ENCODE measurements at places on chromosomes 5 and 9.

- DNase-seq = no peak
These were observed 90.2 kb upstream of the CCDC112 start for GRCh38 chr5:115386657-115387056.

- DNase-seq = no peak
These were observed 56.8 kb downstream of the ADGRV1 start for GRCh38 chr5:90615355-90615754.

- DNase-seq = no peak
These were observed 86.0 kb upstream of the SH3PXD2B start for GRCh38 chr5:172540099-172540870.

- DNase-seq = no peak
These were observed 15.8 kb downstream of the RICTOR start for GRCh38 chr5:39058178-39058921.

GRCh38 chr5:87029951-87030350 lies 237.7 kb upstream of the RASA1 start:
- DNase-seq = no peak

DNA sequence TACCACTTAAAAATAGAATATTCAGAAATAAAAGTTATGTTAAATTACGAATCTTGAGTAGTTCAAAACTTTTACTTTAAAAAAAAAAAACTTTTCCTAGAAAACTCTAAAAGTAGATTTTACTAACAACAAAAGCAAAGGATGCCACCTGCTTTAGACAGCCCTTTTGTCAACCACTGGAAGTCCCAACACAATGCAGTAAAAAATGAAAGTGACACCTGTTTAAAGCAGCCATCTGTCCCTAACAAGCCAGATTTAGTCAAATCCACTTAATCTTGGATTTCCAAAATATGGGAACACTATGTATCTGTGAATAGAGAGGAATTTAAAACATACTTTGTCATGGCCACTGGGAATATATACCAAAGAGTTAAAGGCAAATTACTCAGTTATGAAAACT lies 3.8 kb downstream of the RFX3 start:
- no peak for DNase-seq

GRCh38 chr5:1637639-1638481 lies 114.1 kb upstream of the LPCAT1 start:
- DNase-seq = no peak

GRCh38 chr5:51273021-51273420 lies 110.2 kb upstream of the ISL1 start:
- no peak for DNase-seq

GRCh38 chr9:76475686-76476085 lies 16.7 kb downstream of the GCNT1 start:
- no peak for DNase-seq

DNA sequence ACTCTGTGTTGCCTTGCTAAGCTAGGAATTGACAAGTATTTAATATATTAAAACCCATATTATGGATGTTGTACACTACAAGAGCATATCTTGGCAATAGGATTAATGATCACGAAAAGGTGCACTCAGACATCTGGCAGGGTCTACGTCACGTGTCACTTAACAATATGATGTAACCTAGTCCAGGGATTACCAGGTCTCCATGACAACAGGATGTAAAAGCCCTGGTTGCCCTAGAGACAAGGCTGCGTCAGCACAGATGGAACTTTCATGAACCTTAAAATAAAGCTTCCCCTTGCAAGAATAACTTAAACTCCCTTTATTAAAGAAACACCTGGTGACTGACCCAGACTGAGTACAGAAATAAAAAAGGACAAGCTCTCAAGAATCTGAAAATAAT lies 717.8 kb downstream of the CDH18 start:
- DNase-seq = no peak

DNA sequence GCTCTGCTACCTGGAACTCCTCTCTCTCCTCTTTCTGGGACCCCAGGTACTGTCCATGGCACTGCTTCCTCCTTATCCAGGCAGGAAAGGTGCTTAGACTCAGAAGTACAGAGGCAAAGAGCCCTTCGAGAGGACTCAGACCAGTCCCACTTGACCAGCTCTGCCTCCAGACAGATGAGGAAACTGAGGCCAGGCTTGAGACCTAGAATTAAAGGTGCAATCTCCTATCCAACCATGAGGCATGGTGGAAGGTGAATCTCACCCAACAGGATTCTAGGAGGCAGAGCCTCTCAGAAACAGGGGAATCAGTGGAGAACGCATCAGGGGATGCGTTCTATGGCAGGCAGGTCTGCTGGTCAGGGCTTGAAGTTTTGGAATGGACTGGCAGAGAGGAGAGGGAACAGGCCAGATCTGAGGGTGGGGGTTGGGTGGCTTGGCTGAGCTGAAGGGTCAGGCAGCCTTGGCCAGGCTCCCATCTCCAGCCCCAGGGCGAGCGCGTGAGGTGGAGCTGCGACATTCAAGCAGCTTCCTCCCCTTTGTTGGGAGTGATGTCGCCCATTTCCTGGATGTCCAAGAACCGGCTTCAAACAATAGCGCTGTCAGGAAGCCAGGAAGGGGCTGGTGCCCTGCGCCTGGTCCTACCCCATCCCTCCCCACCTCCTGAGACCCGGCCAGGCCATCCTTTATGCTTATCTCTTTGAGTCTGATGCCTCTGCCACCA lies 26.2 kb downstream of the NDUFA8 start:
- no peak for DNase-seq

DNA sequence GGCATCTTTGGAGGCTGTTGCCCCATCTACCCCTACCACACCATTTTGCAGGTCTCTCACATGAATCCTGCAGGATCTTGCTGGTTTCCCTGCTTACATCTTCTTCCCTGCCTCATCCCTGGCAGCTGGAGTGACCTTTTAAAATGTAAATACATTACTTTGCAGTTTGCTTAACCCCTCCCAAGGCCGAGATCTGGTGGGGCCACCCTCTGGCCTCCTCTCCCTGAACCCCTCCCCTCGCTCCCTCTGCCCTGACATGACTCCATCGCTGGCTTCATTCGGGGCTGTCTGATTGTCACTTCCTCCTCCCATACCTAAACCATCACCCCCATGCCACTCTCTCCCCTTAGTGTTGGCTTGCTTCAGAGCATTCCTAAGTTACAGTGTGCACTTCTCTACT lies 12.6 kb upstream of the PALM2AKAP2 start:
- DNase-seq = no peak

- no peak for DNase-seq
These were observed 99.8 kb downstream of the ZDHHC21 start for GRCh38 chr9:14593406-14593805.

DNA sequence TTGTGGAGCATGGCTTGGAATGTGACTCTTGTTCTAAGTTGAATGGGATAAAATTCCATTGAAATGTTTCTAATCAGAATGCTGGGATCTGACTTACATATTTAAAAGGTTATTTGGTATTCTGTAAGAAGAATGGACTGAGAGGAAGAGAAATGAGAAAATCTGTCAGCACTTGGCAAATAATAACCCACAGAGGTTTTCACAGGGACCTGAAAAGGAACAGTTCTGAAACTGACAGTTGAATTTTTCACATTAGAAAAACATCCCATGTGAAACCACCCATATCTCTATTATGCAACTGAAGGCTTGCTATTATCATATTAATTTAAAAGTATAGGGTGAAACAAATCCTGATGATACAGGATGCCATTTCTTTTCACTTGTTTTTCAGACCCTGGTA lies 302.7 kb downstream of the EPB41L4A start:
- no peak for DNase-seq

- DNase-seq = no peak
These were observed 310.9 kb downstream of the BNC2 start for GRCh38 chr9:16559418-16560188.

DNA sequence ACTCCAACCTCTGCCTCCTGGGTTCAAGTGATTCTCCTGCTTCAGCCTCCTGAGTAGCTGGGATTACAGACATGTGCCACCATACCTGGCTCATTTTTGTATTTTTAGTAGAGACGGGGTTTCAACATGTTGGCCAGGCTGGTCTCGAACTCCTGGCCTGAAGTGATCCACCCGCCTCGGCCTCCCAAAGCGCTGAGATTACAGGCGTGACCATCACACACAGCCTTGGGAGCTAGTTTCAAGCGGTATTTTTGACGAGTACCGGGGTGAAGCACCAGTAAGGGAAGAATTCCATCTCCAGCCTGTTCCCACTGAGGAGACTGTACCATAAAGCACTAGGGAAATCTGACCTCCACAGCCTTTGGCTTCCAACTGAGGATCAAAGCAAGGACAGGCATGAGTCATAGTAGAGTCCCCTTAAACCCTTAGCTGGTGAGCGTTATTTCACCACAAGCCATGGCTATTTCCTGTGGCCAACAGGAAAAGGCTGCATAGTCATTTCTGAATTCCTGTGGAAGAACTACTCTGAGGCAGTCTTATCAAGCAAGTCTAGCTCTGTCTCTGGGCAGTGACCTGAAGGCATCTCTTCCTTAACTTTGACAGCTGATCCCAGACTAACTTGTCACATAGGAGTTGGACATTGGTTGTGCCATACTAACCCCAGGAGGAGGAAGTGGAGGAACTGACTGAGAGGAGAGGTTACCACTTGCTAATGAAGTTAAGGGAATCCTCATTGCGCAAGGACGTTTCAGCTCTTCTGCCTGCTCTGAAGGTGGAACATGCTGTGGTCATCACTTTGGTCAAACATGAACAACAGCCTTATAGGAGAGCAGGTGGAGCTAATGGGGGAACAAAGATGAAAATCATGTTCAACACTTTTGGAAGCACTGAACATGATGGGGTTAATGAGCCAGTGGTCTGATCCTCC lies 85.8 kb upstream of the DMRT1 start:
- no peak for DNase-seq

- no peak for DNase-seq
These were observed 13.6 kb downstream of the TERT start for GRCh38 chr5:1281038-1281882.

GRCh38 chr9:98916660-98917059 lies 27.0 kb upstream of the COL15A1 start:
- no peak for DNase-seq

DNA sequence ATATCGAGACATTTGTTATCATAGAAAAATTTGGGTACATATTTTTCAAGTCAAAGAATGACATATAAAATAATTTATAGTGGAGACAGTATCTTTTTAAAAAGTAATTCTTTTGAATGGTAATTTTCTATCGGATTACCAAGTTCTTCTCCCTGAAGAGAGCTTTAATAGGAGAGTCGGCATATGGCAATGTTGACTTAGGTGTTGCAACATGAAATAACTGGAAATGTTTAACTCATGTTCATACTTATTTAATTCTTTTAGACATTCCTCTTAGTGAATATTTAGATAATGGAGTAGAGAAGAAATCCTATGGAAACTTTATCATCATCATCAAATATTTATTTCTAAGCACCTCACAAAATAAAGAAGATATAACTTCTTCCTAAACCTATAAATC lies 118.2 kb upstream of the CTNND2 start:
- no peak for DNase-seq

GRCh38 chr5:470961-471749 lies 28.2 kb downstream of the EXOC3 start:
- DNase-seq = no peak

Data from CD4-positive, alpha-beta T cell treated with Interleukin-1 beta for 1 hour (primary cell).